Nephron progenitor cell (in vitro differentiated cells): ENCODE measurements at places on chromosomes 11 and 22.

- H3K27me3 ChIP-seq: peaks cover 55% of the 10 kb centered on the region
- no peak overlapping the region for H3K27ac ChIP-seq
- DNase-seq: no peak
- H3K4me1 ChIP-seq: peaks cover 33% of the 10 kb centered on the region
- H3K4me3 ChIP-seq: no peak overlapping the region
- no peaks in the 10 kb centered on the region for H3K36me3 ChIP-seq
These were observed 9.3 kb upstream of the PEX26 start for GRCh38 chr22:18068381-18068988.

- H3K4me1 ChIP-seq: peaks cover 85% of the 10 kb centered on the region
- peak overlapping the region; percentile 98 for H3K27ac ChIP-seq
- no peaks in the 10 kb centered on the region for H3K27me3 ChIP-seq
- H3K4me3 ChIP-seq: peak overlapping the region; percentile 64
- H3K36me3 ChIP-seq: peaks cover 13% of the 10 kb centered on the region
These were observed 57.0 kb downstream of the RBFOX2 start for GRCh38 chr22:35971456-35972119.

- peaks cover 27% of the 10 kb centered on the region for H3K36me3 ChIP-seq
- DNase-seq: no peak
- H3K4me1 ChIP-seq: no peaks in the 10 kb centered on the region
- no peak overlapping the region for H3K27ac ChIP-seq
These were observed 49.6 kb upstream of the SLC25A1 start for GRCh38 chr22:19228179-19228578.

GRCh38 chr11:69983571-69983877 lies 94.6 kb upstream of the ANO1 start:
- no peak overlapping the region for H3K4me3 ChIP-seq
- no peak overlapping the region for H3K27ac ChIP-seq
- H3K27me3 ChIP-seq: peaks cover 93% of the 10 kb centered on the region
- peaks cover 47% of the 10 kb centered on the region for H3K4me1 ChIP-seq
- H3K36me3 ChIP-seq: no peaks in the 10 kb centered on the region
- no peak for DNase-seq

DNA sequence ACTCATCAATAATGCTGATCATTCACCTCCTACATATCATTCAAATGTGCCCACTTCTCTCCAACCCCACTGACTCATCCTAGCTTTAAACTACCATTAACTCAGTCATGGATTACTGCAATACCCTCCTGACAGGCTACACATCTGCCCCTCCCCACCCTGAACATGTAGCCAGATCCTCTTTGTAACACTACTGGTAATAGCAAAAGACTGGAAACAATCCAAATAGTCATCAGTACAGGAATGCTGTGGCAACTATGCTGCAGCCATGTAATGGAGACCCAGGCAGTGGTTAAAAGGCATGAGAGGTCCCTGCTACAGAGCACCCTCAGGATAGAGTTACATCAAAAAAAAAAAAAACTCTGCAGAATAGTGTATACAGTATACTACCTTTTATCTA lies 16.6 kb downstream of the SLC43A3 start:
- H3K4me1 ChIP-seq: no peaks in the 10 kb centered on the region
- peaks cover 69% of the 10 kb centered on the region for H3K36me3 ChIP-seq
- no peak overlapping the region for H3K27ac ChIP-seq
- peaks cover 3% of the 10 kb centered on the region for H3K27me3 ChIP-seq
- DNase-seq: no peak

GRCh38 chr22:24753914-24754313 lies 20.6 kb downstream of the PIWIL3 start:
- peaks cover 10% of the 10 kb centered on the region for H3K4me1 ChIP-seq
- no peaks in the 10 kb centered on the region for H3K36me3 ChIP-seq
- no peak overlapping the region for H3K27ac ChIP-seq
- no peak overlapping the region for H3K4me3 ChIP-seq

DNA sequence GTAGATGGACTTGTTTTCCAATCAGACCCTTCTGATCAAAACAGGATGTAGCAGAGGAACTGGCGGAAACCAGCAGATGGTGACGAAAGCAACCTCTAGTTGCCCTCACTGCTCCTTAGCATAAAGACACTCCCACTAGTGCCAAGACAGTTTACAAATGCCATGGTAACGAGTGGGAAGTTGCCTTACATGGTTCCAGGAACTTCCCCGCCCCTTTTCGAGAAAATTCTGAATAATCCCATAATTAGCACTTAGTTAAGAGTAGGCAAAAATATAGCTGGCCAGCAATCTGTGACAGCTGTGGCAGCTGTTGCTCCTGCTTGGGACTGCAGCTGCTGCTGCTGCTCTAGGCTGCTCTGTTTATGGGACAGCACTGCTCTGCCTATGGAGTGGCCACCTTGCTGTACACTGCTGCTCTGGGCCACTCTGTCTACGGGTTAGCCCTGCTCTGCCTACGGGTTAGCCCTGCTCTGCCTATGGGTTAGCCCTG lies 33.4 kb upstream of the SORL1 start:
- peaks cover 3% of the 10 kb centered on the region for H3K27me3 ChIP-seq
- no peak overlapping the region for H3K27ac ChIP-seq
- H3K36me3 ChIP-seq: no peaks in the 10 kb centered on the region
- H3K4me1 ChIP-seq: no peaks in the 10 kb centered on the region

- H3K36me3 ChIP-seq: peaks cover 59% of the 10 kb centered on the region
- H3K27me3 ChIP-seq: no peaks in the 10 kb centered on the region
- H3K4me3 ChIP-seq: no peak overlapping the region
These were observed 37.4 kb downstream of the CTNND1 start for GRCh38 chr11:57798905-57799559.

- H3K4me3 ChIP-seq: no peak overlapping the region
- H3K27me3 ChIP-seq: peaks cover 7% of the 10 kb centered on the region
- no peak overlapping the region for H3K27ac ChIP-seq
- peaks cover 24% of the 10 kb centered on the region for H3K36me3 ChIP-seq
- no peak for DNase-seq
These were observed 34.4 kb upstream of the ZBED5 start for GRCh38 chr11:10892250-10892649.

- H3K27me3 ChIP-seq: no peaks in the 10 kb centered on the region
- no peak for DNase-seq
- H3K4me1 ChIP-seq: peaks cover 11% of the 10 kb centered on the region
- no peak overlapping the region for H3K4me3 ChIP-seq
These were observed 99.2 kb upstream of the RASSF10 start for GRCh38 chr11:12909879-12910278.

DNA sequence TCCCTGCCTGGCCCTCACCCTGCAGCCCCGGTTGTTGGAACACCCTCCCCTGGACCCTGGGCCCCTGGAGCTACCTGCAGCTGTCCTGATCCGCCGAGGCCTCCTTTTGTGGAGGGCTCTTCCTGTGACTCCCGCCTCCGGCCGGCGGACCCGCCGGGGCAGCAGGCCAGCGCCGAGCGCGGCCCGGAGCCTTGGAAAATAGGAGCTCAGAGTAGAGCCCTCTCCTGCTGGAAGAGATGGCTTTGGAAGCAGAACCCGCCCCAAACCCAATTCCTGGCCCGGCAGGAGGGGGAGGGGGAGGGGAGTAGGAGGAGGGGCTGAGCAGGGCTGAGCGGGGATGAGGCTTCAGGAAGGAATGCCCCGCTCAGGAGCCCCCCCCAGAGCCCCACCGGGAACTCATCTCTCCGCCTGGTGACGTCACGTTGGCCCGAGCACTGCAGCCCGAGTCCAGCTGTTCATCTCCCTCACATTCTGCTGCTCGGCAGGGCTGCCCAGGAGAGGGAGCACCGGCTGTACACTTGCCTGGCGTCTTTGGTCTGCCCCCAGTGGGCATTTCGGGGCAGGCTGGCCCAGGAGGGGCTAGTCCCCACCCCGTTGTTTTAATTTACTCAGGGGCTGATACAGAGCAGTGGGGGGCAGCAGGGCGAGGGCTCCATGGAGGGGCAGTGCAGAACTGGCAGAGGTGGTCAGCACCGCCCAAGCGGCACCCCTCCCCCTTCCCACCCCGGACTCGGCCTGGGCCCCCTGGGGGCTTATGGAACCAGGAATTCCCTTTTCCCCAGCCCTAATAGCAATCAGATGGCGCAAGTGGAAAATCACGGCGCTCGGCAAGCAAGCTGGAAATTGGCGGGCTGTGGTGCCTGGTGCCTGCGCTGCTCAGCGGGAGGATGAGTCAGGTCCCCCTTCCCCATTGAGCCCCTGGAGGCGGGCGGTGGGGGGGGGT lies at the start of gene MRGPRF:
Gene MRGPRF, minus strand, starts transcription at position 238 of the 943 bp plus-strand sequence. CDS start 3,345 bp downstream, outside the sequence.
- peaks cover 43% of the 10 kb centered on the region for H3K4me1 ChIP-seq
- peaks cover 38% of the 10 kb centered on the region for H3K27me3 ChIP-seq
- no peaks in the 10 kb centered on the region for H3K36me3 ChIP-seq

GRCh38 chr11:64624883-64625481 lies 34.0 kb downstream of the SLC22A12 start:
- peaks cover 28% of the 10 kb centered on the region for H3K27me3 ChIP-seq
- no peak overlapping the region for H3K27ac ChIP-seq
- no peak for DNase-seq
- peaks cover 73% of the 10 kb centered on the region for H3K4me1 ChIP-seq
- no peaks in the 10 kb centered on the region for H3K36me3 ChIP-seq

- H3K4me1 ChIP-seq: peaks cover 41% of the 10 kb centered on the region
- peak overlapping the region; percentile 99 for H3K4me3 ChIP-seq
- H3K36me3 ChIP-seq: no peaks in the 10 kb centered on the region
- DNase-seq: peak; percentile 39
- H3K27ac ChIP-seq: peak overlapping the region; percentile 93
These were observed 28.3 kb upstream of the WNT11 start for GRCh38 chr11:76234416-76235232.

DNA sequence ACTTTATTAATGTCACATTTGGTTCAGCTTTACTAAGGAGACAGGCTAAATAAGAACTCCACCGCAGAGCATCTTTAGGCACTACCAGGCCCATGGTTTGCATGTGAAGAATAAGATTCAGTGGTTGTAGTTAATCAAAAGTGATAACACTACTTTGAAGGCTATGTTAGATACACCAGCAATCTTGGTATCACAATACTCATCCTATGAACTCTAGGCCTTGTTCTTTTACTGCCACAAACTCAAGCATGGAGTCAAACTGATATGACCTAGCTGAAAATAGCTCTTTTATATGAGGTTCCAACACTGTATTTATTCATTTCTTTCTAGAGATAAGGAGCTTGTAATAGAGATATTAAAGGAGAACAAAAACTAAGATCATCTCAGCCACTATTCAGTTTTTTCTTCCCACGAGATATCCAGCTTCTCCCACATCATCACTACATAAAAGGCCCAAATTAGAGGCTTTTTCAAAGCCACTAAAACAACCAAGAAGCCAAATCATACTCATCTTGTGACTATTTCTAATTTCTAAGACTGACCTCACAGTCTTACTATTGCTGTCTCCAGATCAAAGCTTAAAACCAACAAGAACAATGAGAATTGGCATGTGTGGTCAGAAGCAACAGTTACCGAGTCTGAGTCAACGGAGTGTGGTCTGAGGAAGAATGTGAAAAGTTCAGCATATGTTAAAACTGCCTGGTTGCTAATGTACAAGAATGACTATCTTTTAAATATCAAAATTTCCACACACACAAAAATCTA lies 25.1 kb upstream of the GUCY1A2 start:
- no peak overlapping the region for H3K4me3 ChIP-seq
- H3K4me1 ChIP-seq: peaks cover 6% of the 10 kb centered on the region
- no peak for DNase-seq
- no peak overlapping the region for H3K27ac ChIP-seq
- peaks cover 3% of the 10 kb centered on the region for H3K27me3 ChIP-seq

GRCh38 chr11:15585602-15586331 lies 471.0 kb downstream of the INSC start:
- H3K4me3 ChIP-seq: no peak overlapping the region
- H3K27me3 ChIP-seq: no peaks in the 10 kb centered on the region
- peaks cover 15% of the 10 kb centered on the region for H3K4me1 ChIP-seq
- DNase-seq: no peak
- H3K36me3 ChIP-seq: no peaks in the 10 kb centered on the region

DNA sequence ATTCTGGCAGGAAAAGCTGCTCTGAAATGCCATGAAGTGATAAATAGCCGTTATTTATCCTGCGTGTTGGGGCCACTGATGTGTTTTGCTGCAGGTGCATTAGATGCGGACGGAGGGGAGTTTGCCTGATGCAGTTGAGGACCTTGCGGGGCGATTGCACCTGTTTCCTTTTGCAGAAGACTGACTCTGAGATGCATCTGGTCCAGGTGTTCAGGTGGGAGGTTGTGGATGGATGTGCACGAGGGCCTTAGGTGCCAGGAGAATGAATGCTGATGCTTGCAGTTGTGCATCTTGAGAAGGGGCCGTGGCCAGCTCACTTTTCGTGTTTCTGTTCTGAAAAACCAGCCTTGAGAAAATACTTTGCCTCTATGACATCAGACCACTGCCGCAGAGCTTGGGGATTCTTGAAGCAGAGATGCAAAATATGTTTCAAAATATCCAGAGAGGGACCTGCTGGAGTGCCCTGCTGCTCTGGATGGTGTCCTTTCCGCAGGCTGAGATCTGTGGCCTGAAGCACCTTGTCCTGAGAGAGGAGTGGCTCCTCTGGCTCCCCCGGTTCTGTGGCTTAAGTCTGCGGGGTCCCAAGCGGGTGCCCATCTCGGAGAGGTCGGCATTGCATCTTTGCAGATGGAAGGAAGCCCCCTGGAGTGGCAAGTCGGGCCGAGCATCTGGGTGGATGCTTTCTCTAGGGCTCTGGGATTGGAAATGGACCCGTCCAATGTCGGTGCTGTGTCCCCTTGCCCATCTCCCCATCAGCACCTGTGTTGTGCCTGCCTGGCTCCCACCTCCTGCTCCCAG lies 1031.1 kb downstream of the TBC1D22A start:
- no peaks in the 10 kb centered on the region for H3K36me3 ChIP-seq
- H3K27ac ChIP-seq: no peak overlapping the region
- no peak for DNase-seq
- peaks cover 2% of the 10 kb centered on the region for H3K4me1 ChIP-seq
- peaks cover 6% of the 10 kb centered on the region for H3K27me3 ChIP-seq

DNA sequence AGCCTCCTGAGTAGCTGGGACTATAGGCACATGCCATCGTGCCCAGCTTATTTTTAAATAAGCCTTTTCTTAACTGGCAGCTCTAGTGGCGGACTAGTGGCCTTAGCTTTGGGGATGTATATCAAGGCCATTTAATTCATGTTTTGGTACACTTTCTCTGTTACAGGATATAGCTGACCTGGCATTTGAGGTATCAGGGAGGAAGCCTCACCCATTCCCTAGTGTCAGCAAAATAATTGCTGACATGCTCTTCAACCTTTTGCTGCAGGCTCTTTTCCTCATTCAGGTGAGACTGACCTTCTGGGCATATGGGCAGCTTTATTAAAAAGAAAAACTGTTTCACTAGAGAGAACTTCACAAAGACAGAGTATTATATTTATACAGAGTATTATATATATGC lies 9.5 kb downstream of the EI24 start:
- no peak overlapping the region for H3K4me3 ChIP-seq
- peaks cover 56% of the 10 kb centered on the region for H3K36me3 ChIP-seq
- no peaks in the 10 kb centered on the region for H3K27me3 ChIP-seq
- DNase-seq: no peak
- no peak overlapping the region for H3K27ac ChIP-seq
- H3K4me1 ChIP-seq: no peaks in the 10 kb centered on the region

GRCh38 chr11:31480930-31481329 lies 28.5 kb downstream of the IMMP1L start:
- H3K36me3 ChIP-seq: no peaks in the 10 kb centered on the region
- no peaks in the 10 kb centered on the region for H3K27me3 ChIP-seq
- no peak overlapping the region for H3K4me3 ChIP-seq
- H3K4me1 ChIP-seq: no peaks in the 10 kb centered on the region
- no peak overlapping the region for H3K27ac ChIP-seq
- no peak for DNase-seq

GRCh38 chr22:24028533-24028932 lies 17.4 kb downstream of the CABIN1 start:
- DNase-seq: no peak
- peaks cover 27% of the 10 kb centered on the region for H3K36me3 ChIP-seq
- no peaks in the 10 kb centered on the region for H3K27me3 ChIP-seq
- H3K4me1 ChIP-seq: peaks cover 20% of the 10 kb centered on the region
